Stimulated activated CD4-positive, alpha-beta T cell treated with anti-CD3 and anti-CD28 coated beads, Interleukin-1b, Interleukin-23, amount 100 ng/mL, for 1 hour (primary cell): ENCODE measurements at places on chromosomes 4 and X.

DNA sequence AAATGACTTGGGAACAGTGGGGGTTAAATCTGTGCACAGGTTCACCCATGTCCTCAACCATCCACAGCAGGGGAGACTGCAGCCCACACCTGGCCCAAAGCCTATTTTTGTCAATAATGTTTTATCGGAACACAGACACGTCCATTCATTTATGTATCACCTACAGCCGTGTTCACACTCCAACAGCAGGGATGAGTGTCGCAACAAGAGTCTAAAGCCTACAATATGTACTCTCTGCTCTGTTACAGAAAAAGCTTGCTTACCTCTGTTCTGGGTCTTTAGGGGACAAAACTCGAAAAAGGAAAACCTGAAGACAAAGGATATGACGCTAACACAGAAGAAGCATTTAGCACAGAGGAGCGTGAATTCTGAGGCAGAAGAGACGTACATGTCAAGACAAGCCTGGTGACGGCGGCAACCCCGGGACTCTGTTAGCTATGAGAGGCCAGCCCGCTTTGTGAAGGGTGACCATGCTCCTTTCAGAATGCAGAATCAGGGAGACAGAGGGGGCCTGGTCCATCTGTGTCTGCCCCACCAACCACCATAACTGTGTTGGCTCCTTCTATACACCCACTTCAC is 45.5 kb downstream of the AFAP1 start:
- no peak for DNase-seq

DNA sequence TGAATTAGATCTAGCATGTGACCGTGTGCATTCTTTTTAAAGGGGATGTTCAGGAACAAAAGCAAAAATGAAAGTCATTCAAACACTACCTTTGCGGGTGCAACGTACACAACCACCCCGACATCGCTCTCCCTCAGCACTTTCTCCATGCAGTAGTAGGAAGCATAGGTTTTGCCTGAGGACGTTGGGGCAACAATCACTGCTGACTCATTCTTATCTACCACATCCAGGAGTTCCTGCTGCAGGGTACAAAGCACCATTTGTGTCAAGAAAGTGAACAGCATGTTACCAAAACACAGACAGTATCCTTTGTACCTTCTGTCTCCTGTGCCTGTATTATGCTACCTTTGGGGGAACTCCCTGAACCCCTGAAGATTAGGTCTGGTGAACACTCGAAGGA is 58.6 kb downstream of the DDX60L start:
- no peak for DNase-seq

GRCh38 chr4:169993531-169993930 is 32.7 kb downstream of the MFAP3L start:
- DNase-seq = no peak

- no peak for DNase-seq
These were observed 602.8 kb upstream of the EPHA5 start for GRCh38 chr4:66273110-66273509.

DNA sequence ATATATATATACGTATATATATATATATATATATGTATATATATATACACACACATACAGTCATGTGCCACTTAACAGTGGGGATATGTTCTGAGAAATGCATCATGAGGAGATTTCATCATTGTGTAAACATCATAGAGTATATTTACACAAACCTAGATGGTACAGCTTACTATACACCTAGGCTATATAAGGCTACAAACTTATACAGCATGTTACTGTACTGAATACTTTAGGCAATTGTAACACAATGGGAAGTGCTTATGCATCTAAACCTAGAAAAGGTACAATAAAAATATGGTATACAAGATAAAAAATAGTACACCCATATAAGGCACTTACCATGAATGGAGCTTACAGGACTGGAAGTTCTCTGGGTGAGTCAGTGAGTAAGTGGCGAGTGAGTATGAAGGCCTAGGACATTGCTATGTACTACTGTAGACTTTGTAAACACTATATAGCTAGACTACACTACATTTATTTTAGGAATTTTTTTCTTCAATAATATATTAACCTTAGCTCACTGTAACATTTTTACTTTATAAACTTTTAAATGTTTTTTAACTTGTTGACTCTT is 13.2 kb upstream of the CCSER1 start:
- no peak for DNase-seq

- DNase-seq = no peak
These were observed 26.4 kb downstream of the ANAPC10 start for GRCh38 chr4:145071560-145071959.

- DNase-seq = no peak
These were observed 511 bp upstream of the DUSP21 start for GRCh38 chrX:44843318-44843702.

DNA sequence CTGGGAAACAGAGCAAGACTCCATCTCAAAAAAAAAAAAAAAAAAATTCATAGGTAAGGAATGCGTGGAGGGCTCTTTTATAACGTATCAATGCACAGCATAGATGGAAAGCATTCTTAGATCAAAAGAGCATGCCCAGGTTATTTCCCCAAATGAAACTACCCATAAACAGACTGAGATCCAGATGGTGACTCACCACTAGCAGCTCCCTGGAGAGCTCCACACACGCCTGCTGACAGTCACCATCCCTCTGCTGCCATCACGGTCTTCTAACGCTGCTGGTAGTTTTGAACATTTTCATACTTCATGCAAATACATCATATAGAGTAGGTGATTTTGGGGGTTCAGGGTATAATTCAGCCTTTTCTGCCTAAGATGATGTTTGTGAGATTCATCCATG is 136.9 kb downstream of the ASMT start:
- DNase-seq = no peak

GRCh38 chr4:161702287-161702686 is 461.5 kb downstream of the FSTL5 start:
- no peak for DNase-seq

- DNase-seq = no peak
These were observed 3.2 kb downstream of the KDR start for GRCh38 chr4:55122235-55122634.

- no peak for DNase-seq
These were observed 18.0 kb upstream of the TMSB4X start for GRCh38 chrX:12956704-12957534.

DNA sequence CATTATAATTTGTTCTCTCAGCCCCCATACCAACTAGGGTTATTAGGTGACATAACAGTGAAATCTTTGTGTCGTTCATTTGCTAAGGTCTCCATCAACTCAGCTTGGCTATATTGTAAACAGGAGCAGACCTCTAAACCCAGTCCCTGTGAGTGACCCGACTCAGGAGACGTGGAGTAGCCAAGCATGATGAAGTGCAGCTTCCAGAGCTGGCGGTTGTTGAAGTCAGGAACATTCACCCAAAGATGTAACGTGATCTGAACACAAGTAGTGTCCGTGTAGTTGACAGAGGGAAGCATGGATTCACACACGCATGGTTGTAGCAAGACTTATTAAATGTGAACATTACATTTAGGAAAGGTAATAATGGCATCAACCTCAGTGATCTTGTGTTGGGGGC is 102.3 kb downstream of the FAM193A start:
- no peak for DNase-seq

DNA sequence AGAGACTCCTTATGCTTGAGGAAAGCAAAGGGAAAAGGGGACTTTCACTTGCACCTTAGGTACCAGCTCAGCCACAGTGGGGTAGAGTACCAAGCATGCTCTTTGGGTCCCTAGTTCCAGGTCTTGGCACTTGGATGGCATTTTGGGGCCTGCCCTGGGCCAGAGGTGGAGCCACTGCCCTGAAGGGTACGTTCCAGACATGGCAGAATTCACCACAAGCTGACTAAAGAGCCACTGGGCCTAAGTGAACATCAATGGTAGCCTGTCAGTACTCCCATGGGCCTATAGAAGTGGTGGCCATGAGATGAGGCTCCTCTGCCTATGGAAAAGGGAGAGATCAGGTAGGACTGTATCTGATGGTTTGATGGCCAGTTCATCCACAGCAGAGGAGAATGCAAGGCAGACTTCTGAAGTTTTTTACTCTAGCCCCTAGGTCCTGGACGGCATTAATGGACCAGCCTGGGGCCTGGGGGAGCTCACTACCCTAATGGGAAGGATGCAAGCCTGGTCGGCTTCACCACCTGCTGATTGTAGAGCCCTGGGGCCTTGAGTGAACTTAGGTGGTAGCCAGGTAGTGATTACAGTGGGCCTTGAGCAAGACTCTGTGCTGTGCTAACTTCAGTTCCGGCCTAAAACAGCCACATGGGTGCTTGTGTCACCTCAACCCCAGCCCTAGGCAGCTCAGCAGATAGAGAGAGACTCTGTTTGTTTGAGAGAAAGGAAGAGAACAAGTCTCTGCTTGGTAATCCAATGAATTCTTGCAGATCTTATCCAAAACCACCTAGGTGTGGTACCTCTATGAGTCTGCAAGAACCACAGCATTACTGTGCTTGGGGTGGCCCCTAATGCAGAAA is 19.8 kb upstream of the HSFX4 start:
- no peak for DNase-seq

DNA sequence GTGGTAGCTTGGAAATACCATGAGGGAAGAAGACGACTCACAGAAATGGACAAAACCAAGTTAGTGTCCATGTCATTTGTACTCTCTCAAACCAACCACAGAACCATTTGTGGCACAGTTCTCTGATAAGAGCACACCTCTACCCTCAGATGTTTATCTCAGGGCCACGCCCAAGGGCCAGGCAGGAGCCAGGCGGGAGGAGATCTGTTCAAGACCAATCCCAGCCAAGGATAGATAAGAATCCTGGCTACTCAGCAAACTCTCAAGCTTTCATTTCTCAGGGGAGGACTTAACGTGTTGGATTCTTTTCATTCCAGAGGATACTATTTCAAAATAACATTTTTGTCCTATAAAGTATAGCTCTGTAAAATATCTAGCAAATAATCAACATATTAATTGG is 95.0 kb downstream of the NYX start:
- no peak for DNase-seq

DNA sequence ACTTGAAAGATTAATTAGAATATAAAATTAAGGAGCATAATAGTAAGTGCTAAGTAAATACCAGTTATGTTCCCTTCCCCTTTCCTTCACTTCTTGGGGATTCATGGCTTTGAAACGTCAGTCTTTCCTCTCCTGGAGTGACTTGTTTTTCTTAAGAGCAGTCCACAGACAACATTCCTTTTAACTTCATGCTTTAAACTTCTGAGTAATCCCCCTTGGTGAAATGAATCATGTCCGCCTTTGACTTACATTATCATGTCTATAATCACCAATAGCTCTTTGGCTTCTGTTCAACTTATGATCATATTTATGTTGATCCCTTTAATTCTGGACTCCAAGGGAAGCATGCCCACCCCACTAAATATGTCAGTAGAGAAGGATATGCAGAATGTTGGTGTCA is 1012.1 kb upstream of the SLIT2 start:
- no peak for DNase-seq

DNA sequence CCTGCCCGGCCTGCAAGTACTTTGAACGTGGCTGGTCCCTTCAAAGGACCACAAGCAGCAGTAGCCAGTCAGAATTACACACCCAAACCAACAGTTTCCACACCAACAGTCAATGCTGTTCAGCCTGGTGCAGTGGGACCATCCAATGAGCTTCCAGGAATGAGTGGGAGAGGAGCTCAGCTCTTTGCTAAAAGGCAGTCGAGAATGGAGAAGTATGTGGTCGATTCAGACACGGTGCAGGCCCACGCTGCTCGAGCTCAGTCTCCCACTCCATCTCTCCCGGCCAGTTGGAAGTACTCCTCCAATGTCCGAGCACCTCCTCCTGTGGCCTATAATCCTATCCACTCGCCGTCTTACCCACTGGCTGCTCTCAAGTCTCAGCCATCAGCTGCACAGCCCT is 104.4 kb upstream of the MYOZ2 start:
- no peak for DNase-seq

GRCh38 chr4:135429528-135429927 is 1227.9 kb upstream of the PABPC4L start:
- DNase-seq = no peak

- DNase-seq = no peak
These were observed 33.2 kb downstream of the WDR1 start for GRCh38 chr4:10083331-10083771.

- no peak for DNase-seq
These were observed 101.2 kb upstream of the DUSP21 start for GRCh38 chrX:44742480-44743155.

DNA sequence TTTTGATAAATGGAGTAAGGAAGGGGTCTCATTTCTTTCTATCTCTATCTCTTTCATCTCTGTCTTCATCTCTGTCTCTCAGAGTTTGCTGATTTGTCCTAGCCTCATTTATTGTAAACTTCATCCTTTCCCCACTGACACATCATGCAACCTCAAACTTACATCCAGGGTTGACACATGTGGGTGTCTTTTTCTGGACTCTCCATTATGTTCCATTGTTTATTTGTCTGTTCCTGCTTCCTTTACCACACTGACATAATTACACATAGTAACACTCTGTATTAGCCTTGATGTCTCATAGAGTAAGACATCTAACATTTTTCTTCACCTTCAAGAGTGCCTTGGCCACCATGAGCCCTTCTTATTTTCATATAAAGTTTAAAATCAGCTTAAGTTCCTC is 8.1 kb upstream of the SRD5A3 start:
- DNase-seq = no peak

GRCh38 chr4:126957556-126957955 is 675.2 kb upstream of the INTU start:
- DNase-seq = no peak

GRCh38 chrX:70026112-70026850 is 23.5 kb downstream of the AWAT2 start:
- no peak for DNase-seq

DNA sequence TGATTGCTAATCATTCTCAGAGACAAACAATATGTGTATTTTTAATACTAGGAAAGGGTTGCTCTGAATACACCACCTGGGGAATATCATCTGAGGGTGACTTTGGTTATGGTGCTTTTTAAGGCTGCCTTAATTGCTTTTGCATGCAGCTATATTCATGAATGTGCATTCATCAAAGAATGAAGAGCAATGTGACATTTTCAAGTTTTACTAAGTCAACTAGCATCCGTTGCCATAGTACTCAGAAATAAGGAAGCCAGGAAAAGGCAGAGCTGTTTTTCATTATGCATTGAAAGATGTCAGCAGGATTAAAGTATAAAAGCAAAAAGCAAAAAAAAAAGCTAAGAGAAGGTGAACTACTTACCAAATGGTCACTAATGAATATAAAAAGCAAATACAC is 67.4 kb upstream of the PCDH18 start:
- DNase-seq = no peak

DNA sequence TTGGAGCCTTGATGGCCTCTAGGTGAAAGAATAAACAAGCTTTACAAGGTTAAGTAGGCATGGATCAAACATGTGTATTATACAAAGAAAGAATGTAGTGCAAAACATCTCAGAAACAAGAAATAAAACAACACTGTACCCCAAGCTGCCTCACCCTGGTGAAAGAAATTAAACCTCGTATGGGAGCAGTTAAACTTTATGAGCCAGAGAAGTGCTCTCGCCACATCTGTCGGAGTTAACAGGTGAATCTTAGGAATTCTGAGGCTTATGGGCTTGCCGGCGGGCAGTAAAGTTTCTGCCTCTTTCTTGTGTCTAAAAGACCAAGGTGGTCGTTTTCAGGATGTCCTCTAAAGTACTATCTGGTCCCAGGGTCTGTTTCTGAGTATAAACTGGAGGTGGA is 34.0 kb upstream of the ARSH start:
- DNase-seq = no peak
